ENCODE measurements at places on chromosomes 1 and 21.

DNA sequence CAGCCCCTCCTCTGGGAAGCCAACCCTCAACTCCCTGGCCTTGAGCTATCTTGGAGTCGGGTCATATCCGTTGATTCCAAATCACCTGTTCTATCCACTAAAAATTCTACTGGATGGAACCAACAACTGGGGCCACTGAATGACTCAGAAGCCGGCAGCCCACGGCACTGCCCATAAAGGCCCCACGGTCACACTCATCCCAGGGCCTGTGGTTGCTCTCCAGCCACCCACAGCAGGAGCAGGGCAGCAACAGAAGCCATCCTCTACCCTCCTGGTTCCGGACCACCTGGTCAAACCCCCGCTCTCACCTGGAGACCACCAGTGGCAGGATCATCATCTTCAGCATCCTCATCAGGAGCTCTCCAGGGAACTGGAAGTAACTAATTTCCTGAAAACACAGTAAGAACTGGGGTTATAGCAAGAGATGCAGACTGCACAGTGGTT, 8.4 kb downstream of the SLC1A7 start:
- DNase-seq, result no peak

DNA sequence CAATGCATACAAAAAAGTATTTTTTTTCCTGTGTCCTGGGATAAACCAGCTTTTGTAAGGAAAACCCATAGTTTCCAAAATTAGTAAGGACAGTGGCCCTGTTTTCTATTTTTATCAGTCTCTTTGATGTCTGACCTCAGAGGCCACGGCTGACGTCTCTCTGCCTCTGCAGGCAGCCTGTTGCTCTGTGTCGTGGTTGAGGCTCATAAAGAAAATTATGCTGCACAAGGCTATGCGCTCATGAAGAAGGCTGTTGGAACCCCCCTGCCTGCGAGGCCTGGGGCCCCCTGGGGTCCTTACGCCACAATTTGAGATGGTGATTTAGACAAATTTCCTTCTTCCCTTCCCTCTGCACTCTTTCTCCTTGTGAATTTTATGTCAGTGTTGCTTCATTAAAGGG, 48.9 kb downstream of the AGPAT3 start:
- DNase-seq, result no peak

GRCh38 chr1:12343823-12344487, 114.1 kb downstream of the VPS13D start:
- DNase-seq, result no peak

DNA sequence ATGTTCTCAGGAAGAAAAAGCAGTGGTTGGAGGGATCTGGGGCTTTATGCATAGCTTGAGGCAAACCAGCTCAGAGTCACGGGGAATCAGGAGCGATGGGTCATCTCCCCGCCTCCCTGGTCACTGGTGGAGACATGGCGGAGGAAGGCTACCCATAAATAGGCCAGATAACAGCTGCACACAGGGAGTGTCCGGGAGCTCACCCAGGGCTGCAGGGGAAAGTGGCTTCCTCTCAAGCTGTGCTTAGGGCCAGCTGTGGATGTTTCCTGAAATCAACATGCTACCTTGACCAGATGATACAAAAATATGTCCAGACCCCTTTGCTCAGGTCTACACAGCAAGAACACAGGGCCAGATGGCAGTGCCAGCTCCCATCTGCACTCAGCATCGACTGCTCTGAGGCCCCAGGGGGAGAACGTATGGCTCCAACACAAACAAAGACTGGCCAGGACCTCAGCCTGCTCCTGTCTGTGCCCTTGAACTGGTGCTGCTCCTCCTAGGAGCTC, 27.1 kb upstream of the RERE start:
- DNase-seq, result no peak

GRCh38 chr1:70720109-70720508, 309.0 kb downstream of the CTH start:
- DNase-seq, result no peak

DNA sequence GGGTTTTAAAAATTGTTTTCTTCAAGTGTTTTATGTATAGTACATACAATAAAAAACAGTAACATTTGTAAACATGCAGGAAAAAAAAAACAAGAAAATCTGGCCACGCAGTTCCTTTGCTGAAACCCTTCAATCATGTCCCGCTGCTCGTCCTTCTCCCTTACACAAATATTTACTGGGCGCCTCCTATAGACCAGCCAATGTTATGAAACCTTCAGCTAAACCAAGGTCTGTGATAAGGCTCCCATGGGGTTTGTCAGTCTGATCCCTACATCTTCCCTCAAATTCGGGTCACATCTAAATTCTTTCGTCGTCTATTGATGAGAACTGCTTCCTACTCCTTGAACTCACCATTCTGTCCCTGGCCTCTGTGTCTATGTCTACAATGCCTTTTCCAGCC, 583.9 kb downstream of the SMYD3 start:
- no peak for DNase-seq

GRCh38 chr1:76388261-76388660, 313.7 kb downstream of the ST6GALNAC3 start:
- DNase-seq, result no peak

- no peak for DNase-seq
These were observed 7.7 kb downstream of the WNT9A start for GRCh38 chr1:227939791-227940771.

DNA sequence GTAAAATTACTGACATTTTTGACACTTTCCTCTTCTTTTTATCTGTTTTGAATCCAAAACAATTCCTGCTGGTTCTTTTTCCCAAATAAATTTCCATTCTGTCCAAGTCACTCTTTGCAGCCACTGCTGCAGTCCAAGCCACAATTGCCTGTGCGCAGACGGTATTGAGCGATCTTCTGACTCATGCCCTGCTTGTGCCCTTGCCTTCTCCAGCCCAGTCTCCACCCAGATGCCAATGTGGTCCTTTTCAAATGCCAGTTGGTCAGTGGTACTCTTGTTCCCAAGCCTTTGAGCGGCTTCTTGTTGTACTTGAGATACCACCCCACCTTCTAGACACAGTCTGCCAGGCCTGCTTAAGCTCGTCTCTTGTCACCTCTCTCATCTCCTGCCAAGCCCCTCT, 78.9 kb downstream of the CAMTA1 start:
- DNase-seq, result no peak

DNA sequence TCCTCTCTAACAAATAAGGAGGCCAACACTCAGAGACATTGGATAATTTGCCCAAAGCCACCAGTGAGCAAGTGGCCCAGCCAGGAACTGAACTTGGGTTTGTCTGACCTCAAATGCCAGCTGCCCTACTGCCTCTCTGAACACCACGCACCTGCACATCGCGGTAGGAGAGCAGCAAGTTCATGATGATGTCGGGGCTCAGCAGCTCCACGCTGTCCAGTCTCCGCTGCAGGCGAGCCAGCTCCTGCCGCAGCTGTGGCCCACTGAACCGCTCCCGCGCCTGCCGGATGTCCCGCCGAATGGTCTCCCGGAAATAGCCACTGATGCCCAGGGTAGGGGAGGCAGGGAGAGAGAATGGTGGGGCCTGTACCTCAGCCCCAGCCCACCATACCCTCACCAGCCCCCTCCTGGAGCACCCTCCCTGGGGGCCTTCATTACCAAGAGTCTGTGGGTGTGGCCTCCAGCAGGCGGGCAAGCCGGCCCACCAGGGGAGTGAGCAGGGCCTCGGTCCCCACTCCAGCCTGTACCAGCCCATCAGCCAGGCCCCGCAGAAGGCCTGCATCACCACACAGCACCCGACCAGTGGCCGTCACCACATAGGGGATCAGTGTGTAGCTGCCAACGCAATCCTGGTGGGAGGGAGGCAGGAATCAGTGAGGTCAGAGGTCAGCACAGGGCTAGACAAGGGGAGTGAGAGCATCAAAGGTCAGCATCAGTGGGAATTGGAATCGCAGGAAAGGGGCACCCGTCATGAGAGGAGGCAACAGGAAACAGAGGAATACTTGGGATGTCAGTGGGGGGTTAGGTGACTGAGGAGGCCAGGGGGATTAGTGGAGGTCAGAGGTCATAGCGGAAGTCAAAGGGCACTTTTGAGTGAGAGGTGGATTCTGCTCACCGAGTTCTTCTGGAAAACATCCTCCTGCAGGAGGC, 2.7 kb downstream of the MAP3K6 start:
- DNase-seq, result no peak

DNA sequence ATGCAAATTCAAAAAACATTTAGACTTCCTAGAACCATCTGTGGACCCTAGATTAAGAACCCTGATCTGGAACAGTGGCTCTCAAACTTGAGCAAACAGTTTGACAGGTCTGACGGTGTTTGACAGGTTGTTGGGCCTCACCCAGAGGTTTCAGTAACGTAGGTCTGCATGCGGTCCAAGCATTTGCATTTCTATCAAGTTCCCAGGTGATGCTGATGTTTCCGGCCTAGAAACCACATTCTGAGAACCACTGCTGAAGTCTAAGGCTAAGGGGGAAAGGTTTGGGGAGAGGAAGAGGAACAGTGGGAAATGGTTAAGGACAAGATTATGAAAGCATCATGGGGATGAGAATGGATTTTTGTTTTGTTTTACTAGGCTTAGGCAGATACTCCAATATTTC, 48.6 kb downstream of the MDM4 start:
- no peak for DNase-seq

- DNase-seq, result no peak
These were observed 10.4 kb downstream of the KLHDC7A start for GRCh38 chr1:18491168-18491567.

DNA sequence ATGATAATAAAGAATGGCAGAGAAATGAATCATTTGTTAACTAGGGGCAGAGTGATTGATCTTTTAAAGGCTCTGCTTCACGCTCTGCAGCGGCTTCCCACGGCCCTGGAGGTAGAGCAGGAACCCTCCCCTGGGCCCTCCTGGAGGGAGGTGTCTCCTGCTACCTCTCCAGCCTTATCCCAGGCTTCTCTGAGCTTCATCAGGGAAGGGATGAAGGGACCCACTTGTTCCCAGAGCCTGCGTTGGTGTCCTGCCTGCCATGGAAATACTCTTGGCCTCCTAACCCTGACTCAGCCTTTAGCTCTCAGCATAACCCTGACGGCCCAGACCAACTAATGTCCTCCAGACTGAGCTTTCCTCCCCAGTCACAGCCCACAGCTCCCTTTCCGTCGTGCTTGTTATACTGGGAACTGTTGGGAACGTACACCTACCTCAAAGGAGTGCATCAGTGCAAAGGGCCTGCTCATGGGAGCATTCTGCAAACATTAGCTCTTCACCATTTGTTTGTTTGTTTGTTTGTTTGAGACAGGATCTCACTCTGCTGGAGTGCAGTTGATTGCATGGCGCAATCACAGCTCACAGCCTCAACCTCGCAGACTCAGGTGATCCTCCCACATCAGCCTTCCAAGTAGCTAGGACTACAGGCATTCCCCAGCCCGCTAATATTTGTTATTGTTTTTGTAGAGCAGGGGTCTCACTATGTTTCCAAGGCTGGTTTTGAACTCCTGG, 17.4 kb upstream of the HNRNPU start:
- DNase-seq, result no peak

GRCh38 chr21:34191876-34192275, 118.5 kb downstream of the MRPS6 start:
- no peak for DNase-seq

DNA sequence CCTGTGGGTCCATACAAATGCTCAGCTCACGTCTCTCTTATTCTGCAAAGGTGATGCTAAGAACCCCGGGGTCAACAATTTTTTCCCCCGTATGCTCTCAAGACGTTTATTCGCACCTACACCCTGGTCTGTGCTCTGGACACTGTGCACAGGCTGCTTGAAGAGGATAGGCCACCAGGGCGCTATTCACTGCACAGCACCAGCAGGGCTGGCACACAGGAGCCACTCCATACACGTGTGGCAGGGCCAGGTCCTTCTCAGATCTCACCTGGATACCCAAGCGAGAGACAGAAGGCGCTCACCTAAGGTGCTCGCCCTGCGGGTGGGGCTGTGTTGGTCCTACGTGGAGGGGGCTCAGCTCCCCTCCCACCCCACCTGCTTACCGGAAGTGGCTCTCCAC, 16.7 kb downstream of the TMEM63A start:
- DNase-seq, result no peak

GRCh38 chr1:212514056-212514614, 81.4 kb downstream of the NENF start:
- peak; percentile 87 for DNase-seq

- DNase-seq, result no peak
These were observed 79.8 kb upstream of the IPO9 start for GRCh38 chr1:201749059-201749690.

DNA sequence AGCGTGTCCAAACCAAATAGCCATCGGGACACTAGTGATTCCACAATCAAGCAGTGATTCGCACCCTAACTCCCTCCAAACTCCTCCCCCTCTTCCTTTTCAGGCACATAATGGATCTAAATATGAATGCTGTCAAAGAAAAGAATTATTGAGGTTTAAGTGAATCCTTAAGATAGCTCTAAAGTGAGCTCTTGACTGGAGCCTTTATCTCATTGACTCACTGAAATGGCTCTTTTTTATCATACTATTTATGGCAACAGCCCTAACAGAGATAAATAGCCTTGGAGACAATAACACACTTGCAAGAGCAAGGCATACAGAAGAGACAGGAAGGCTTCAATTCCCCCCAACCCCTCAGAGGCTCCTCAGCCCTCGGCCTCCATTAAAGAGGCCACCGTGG, 143.3 kb downstream of the PLXNA2 start:
- DNase-seq, result no peak

DNA sequence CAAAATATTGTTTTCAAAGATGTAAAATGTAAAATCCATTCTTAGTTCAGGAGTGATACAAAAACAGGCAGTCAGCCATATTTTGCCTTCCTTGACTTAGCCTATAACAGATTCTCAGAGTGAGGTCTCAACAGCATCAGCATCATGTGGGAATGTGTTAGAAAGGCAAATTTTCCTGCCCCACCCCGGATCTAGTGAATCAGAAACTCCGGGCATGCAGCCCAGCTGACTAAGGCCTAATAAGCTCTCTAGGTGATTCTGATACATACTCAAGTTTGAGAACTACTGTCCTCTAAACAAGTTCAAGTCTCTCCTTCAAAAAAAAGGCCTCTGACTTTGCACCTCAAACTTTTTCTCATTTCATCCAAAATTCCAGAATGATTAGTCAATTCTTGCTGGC, 46.9 kb upstream of the PRRC2C start:
- DNase-seq, result no peak

GRCh38 chr1:53654216-53655210, 84.5 kb downstream of the GLIS1 start:
- no peak for DNase-seq

GRCh38 chr1:161849518-161849917, 83.4 kb downstream of the ATF6 start:
- no peak for DNase-seq

DNA sequence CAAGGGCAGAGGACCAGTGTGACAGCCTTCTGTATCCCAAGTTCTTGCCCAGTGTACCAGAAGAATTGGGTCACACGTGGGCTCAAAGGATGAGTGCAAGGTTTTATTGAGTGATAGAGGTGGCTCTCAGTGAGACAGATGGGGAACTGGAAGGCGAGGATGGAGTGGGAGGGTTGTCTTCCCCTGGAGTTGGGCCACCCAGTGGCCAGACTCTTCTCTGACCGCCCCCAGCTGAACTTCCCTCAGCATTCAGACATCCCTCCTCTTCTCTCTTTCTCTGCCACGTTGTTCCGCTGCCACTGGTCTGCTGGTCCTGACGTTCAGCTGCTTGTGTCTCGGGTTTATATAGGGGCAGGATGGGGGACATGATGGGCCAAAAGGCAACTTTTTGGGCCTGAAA, 150.1 kb upstream of the IVNS1ABP start:
- no peak for DNase-seq

- no peak for DNase-seq
These were observed 46.5 kb upstream of the TENT5B start for GRCh38 chr1:27058966-27059669.

GRCh38 chr1:172680733-172681275, 21.9 kb downstream of the FASLG start:
- no peak for DNase-seq

Measured in SW480 (cell line).